ENCODE measurements at places on chromosomes 4 and X.

DNA sequence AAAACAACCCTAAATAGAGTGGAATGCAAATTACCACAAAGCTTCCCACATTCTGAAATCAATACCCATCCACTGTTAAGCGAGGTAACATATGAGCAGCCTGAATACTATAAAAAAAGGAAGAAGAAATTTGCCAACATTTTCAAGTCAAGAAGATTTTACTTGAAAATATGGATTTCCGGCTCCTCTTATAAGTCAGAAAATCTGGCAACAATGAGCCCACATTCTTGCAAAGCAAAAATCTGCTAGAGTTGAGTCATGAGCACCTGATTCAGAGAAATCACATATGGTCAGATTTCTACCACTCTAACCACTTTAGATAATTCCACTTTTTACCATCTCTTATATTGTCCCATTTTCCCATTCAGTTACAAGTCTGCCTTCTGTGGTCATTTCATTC, 395.7 kb downstream of the DTHD1 start:
- no peak for DNase-seq

- no peak for DNase-seq
Observed at GRCh38 chrX:9626379-9626778, 139.3 kb downstream of the GPR143 start.

GRCh38 chrX:71489540-71489939, 43.4 kb upstream of the OGT start:
- DNase-seq = no peak

DNA sequence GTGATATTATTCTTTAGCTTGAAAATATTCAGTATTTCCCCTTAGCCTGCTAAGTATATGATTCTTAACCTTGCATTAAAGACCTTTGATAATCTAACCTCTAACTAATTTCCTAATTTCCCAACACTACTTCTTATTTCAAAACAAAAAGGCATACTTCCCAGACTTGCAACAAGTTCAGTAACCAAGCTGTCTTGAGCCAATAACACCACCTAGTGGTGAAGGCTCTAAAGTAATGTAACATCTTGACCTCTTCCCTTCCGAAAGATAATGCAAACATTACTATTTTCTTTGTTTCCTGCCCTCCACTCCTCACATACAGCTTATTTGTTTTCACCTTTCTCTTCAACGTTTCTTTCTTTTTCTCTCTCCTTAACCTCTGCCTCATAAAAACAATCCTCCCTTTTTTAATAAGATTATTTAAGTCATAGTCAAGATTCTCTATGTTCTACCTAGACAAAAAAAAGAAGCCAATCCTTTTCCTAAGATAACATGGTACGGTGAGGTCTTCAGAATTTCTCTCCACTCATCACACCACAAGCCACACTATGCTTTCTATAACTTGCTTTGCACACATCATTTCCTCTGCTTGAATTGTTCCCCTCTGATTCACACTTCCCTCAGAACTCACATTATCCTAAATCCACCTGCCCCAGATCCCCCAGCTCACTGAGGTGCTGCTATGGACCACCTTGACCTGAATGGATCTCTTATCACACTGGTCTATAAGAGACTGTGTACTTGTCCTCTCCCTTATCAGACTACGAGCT, 3.5 kb downstream of the FAT1 start:
- DNase-seq = no peak

DNA sequence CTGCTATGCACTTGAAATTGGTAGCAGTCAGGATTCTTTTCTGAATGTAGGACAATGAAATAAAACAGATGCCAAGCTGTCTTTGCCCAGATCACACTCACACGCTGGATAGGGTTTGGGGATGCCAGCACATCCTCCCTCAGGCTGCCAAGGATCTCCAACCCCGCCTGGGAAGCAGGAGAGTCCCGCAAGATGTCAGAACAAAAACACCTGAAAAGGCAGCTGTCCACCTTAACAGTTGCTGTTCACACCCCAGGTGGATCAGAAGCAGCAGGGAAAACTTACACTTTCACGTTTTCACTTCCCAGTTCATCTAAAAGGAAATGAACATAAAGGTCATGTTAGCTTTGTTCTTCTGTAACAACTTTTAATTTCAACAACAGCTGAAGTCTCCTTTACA, 35.7 kb downstream of the TMEM154 start:
- no peak for DNase-seq

GRCh38 chrX:77160301-77160700, 286.9 kb upstream of the FGF16 start:
- no peak for DNase-seq

DNA sequence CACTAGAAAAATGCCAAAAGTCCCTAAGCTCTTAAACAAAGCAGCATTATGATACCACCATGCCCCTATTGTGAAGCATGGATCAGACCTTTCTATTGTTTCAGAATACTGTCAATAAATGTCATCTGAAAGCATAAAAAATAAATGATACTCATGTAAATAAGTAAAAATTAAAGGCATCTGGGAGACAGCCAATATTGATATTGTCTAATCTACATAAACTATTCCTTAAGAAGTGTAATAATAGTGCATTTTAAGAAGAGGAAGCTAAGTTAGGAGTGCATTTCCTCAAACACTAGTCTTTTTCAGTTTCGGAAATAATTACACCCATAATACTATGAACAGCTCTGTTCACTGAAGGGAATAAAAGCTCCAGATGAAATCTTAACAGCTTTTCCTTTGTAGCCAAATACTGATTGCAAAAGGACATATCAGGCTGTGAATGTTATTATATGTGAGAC, 181.6 kb downstream of the SPOCK3 start:
- DNase-seq = no peak

DNA sequence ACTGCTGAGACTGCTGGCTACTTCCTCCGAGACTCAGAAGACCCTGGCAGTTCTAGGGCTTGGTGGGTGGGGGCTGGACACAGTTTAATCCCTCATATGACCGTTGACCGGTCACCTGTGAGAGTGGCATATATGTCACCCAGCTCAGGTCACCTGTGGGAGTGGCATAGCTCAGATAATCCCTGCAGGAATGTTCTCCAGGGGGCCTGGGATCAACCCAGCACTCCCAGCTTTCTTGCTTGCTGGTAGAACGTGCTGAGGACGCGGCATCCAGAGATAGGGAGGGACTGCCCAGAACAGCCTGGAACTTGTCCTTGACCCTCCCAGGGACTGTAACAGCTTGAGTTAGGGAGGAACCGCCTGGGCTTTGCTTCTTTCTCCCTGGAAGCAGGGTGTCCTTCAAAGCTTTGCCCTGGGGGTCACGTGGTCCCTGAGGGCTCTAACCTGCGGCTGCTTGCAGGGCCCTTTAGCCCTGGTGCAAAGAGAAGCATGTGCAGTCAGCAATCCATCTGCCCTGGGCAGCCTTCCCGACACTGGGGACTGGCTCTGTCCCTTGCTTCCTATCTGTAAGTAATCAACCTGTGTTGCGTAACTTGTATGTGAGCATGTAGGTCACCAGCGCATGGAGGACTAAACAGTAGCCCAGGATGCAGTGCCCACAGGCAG, 55.3 kb downstream of the ZFYVE28 start:
- no peak for DNase-seq

GRCh38 chr4:14308229-14308651, 680.7 kb upstream of the BOD1L1 start:
- DNase-seq = no peak

- no peak for DNase-seq
Observed at GRCh38 chrX:66015900-66016689, 23.8 kb downstream of the VSIG4 start.

DNA sequence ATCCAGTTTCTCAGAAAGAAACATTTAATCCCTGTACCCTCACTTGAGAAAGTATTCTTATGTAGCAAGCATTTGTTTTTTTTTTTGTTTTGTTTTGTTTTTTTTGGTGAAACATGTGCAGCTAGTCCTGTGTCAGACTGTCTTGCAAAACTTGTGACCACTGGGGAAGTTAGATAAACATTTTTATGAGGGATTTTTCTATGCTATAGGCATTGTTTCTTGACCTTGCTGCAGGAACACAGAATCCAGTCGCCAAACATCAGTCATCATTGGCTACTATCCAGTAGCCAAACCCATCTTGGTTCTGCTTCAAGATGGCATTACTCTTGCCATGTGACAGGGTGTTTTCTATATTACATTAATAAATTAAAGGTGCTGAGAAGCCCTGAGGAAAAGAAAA, 7.7 kb upstream of the MAPK10 start:
- no peak for DNase-seq

DNA sequence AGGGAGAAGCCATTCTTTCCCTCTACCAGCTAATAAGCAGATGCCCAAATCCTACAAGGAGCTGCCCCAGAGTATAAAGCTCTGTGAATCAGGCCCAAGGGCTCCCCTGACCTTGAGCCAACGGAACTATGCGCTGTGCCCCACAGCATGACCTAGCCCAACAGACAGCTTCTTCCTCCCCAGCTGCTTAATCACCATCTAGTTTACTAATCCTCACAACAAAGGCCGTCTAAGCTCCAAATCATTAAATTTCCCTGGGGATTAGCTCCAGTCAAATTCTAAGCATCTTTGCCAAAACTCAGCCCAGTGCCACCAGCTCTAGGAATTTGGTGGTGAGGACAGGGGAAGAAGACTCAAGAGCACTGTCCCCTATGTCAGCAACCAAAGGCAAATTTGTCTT, 113.1 kb downstream of the SHROOM4 start:
- no peak for DNase-seq

- DNase-seq = no peak
Observed at GRCh38 chr4:156946516-156947424, 24.8 kb downstream of the PDGFC start.

GRCh38 chr4:143384381-143384994, 47.8 kb downstream of the GAB1 start:
- DNase-seq = no peak

- DNase-seq = no peak
Observed at GRCh38 chr4:83885256-83886182, 349.6 kb downstream of the GPAT3 start.

DNA sequence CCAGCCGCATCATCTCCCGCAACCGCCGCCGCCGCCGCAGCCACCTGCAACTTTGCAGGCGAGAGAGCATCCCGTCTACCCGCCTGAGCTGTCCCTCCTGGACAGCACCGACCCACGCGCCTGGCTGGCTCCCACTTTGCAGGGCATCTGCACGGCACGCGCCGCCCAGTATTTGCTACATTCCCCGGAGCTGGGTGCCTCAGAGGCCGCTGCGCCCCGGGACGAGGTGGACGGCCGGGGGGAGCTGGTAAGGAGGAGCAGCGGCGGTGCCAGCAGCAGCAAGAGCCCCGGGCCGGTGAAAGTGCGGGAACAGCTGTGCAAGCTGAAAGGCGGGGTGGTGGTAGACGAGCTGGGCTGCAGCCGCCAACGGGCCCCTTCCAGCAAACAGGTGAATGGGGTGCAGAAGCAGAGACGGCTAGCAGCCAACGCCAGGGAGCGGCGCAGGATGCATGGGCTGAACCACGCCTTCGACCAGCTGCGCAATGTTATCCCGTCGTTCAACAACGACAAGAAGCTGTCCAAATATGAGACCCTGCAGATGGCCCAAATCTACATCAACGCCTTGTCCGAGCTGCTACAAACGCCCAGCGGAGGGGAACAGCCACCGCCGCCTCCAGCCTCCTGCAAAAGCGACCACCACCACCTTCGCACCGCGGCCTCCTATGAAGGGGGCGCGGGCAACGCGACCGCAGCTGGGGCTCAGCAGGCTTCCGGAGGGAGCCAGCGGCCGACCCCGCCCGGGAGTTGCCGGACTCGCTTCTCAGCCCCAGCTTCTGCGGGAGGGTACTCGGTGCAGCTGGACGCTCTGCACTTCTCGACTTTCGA, 654 bp downstream of the ATOH1 start:
- no peak for DNase-seq

- DNase-seq = no peak
Observed at GRCh38 chr4:139555705-139556070, 331 bp downstream of the SETD7 start.

GRCh38 chrX:129493643-129494042, 29.6 kb downstream of the SMARCA1 start:
- DNase-seq = no peak

- DNase-seq = no peak
Observed at GRCh38 chrX:136941396-136942337, 61.1 kb upstream of the RBMX start.

GRCh38 chr4:24298911-24299310, 285.4 kb downstream of the DHX15 start:
- no peak for DNase-seq

- no peak for DNase-seq
Observed at GRCh38 chrX:40947276-40947675, 138.0 kb upstream of the USP9X start.

DNA sequence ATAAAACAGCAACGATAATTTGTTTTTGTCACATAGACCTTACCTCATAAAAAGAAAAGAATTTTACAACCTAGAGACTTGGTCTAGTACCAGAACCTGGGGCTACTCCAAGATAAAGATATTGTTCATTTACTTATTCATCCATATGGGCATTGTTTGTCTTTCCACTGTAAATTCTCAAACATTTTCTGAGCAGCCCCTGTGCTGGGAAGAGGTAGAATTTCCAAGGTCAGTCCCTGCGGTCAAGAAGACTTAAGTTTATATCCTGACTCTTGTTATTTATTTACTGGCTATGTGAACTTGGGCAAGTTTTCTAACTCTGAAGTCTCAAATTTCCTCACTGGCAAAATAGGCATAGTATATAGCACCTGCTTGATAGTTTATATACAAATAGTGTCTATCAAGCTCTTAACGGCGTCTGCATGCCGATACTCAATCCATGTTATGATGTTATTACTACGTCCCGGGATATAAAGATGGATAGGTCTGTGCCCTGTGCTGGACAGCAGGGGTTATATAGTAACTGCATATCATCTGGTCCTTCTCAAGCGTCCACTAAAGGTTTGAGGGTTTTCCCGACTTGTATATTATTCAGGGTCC, 222.1 kb upstream of the TAPT1 start:
- DNase-seq = no peak

DNA sequence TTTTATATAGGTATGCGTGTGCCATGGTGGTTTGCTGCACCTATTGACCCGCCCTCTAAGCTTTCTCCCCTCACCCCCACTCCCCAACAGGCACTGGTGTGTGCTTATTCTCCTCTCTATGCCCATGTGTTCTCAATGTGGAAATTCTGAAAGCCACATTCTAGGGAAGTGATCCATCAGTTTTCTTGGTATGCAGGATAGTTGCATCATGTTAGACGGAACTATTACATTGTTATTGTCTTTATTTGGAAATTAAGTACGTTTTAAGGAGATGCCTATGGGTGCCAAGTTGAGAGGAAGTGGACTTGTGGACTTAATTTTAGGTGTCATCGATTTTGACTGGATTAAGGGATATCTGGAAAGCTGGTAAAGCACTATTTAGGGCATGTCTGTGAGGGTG, 204.6 kb downstream of the RBM46 start:
- no peak for DNase-seq

DNA sequence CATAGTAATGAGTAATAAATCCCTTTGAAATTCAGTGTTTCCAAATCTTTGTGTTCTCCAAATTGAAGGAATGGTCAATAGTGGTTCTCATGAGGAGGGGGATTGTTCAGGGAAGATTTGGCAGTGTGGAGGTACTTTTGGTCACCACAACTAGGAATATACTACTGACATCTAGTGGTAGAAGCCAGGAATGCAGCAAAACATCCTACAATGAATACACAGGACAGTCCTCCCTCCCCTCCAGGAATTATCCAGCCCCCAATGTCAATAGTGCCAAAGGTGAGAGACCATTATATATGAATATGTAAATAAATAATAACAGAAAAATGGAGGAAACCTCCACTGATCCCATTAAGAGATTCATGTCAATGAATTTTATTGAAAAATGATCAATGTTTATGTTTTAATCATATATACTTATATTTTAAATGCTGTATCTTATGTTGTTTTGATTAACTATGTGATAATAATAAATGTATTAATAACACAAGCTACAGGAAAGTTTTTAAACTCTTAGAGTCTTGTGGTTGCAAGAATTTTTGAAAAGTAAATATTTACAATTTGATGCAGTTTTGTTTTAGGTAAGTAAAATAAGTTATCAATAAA, 14.4 kb upstream of the FAM9A start:
- DNase-seq = no peak

GRCh38 chr4:71287305-71287704, 51.5 kb upstream of the SLC4A4 start:
- DNase-seq = no peak
